ENCODE measurements at places on chromosomes 12 and 14.
A peak's percentile ranks its signal among the peaks of the same experiment; 100 is the strongest.

- DNase-seq = no peak
Measured at GRCh38 chr12:65477721-65478120, 199.2 kb downstream of the MSRB3 start.

DNA sequence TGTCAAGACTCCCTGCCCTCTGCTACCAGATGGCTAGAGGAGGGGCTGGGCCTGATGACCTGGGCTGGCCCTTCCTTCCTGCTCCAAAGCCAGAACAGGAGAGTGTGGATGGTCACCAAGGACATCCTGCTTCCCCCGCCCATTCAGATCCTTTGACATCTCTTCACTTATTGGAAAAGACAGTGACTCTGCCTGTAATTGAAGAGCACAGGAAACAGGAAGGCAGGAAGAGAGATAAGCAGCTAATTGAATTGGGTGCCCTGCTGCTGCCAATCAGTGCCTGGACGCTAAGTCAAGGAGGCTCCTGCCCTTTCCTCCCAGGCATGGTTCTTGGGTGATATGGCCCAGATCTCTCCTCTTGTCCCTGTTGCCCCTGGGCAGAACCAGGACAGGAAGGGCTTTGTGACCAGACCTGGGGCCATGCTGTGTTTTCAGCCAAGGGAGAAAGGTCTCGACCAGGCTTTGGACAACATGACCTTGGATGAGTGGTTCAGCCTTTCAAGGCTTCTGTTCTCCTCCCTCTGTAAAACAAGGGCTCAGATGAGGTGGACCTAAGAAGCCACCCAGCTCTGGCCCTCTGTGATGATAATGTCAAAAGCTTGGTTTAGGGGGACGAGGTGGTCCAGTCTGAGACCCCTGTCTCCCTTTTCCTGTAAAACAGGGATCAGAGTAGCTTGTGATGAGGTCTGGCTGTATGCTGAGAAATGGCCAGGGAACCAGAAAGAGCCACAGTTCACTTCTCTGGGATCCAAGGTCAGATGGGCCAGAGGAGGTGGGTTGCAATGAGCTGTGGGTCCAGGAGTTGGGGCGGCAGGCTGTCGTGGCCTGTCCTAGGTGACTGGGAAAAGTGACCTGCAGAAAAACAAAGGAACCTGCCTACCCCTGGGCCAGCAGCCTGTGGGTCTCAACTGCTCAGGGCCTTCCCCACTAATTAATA, 38.8 kb downstream of the FAM222A start:
- DNase-seq = no peak

DNA sequence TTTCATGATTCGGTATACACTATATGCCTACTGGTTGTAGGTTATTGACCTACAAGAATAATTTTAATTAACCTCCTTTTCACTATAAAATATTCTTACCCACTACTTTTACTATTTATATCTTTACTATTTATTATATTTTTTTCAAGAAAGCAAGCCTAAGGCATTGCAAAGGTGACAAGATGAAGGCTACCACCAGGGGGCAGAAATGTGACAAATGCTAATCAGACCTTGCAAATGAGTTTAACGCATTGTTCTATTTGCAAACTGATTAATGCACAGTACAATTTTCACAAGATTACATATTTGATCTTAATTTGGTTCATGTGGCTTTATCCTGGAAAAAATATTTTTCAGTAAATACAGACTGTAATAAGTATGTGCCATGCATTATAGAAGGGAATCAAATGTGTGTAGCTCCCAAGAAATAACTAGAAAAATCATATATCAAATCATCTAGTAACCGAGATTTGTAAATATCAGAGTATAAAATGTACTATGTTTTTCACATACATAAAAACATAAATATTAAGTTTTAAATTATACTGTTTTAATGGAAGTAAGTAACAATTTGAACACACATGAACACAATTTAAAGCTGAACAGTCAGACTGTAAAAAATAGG, 107.0 kb downstream of the ADAMTS20 start:
- peak; percentile 36 for DNase-seq

- no peak for DNase-seq
Measured at GRCh38 chr12:45974883-45975282, 15.5 kb downstream of the SCAF11 start.

- DNase-seq = peak; percentile 39
Measured at GRCh38 chr12:26713885-26714383, 119.1 kb downstream of the ITPR2 start.

DNA sequence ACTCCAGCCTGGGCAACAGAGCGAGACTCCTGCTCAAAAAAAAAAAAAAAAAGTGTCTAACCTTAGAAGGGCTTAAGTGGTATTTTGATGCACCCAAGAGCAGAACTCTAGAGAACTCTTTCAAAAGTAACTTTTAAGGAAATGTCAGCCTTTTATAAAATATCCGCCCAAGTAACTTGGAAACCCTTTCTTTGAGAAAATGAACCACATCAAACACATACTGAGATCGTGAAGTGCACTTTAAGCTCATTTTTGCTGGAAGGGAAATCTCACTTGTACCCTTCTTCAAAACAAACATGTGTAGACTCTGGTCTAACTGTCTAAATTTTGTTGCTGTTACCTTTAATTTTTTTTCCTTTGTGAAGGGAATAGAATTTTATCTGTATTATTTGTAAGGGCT, 5.5 kb downstream of the C12orf56 start:
- no peak for DNase-seq

Data from GM12864 (cell line).